B cell (primary cell): ENCODE measurements at places on chromosomes 11 and 22. TPM values are rescaled to one million over a fixed set of nuclear protein-coding genes. Genes with fewer than 3 reads are reported as not detected.

PGR gene
- polyA plus RNA-seq: under 0.01 TPM in 1 of 2 replicates, not detected in the other

- no peak for DNase-seq
Observed at GRCh38 chr22:44363013-44363979, 50.5 kb upstream of the SHISAL1 start.

GRCh38 chr11:88345408-88345807 lies 7.9 kb upstream of the CTSC start:
- DNase-seq: no peak

GRCh38 chr11:96062134-96062533 lies 138.2 kb upstream of the MTMR2 start:
- no peak for DNase-seq

ZBTB16 gene
- polyA plus RNA-seq: 5.7 and 16.0 TPM in 2 replicates

MAPK11 gene
- 7.8 and 9.9 TPM in 2 replicates for polyA plus RNA-seq

DNA sequence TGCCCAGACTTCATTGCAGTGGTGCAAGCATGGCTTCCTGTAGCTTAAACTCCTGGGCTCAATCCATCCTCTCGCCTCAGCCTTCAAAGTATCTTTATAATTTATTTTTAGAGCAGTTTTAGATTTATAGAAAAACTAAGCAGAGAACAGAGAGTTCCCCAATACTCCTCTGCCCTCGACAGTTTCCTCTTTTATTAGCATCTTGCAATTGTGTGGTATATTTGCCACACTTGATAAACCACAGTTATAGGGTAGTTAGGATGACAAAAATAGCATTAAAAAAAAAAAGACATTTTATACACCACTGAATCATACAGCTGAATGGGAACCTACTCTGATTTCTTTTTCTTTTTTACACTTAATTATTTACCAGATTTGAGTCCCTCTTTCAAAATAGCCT lies 31.2 kb downstream of the MS4A2 start:
- peak; percentile 12 for DNase-seq

- no peak for DNase-seq
Observed at GRCh38 chr11:117073539-117073938, 24.7 kb downstream of the SIK3 start.

CLDN5 gene
- polyA plus RNA-seq: 0.12 TPM in 1 of 2 replicates, not detected in the other

DNA sequence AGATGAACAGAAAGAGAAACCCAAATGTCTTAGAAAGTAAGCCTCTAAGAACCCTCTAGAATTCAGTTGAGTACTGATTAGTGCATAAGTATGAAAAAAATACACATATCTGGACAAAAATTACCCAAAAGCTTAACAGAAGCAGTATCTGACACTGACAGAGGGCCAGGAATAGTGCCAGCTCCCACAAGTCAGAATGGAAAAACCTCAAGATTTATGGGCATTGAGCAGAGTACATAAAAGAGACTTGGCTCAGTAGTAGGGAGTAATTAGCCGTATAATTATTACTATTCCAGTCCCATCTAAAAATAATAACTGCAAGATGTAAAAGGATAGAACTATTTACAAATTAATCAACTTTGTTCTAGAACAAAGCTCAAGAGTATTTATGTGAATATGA lies 834.5 kb downstream of the FAM181B start:
- no peak for DNase-seq

DNA sequence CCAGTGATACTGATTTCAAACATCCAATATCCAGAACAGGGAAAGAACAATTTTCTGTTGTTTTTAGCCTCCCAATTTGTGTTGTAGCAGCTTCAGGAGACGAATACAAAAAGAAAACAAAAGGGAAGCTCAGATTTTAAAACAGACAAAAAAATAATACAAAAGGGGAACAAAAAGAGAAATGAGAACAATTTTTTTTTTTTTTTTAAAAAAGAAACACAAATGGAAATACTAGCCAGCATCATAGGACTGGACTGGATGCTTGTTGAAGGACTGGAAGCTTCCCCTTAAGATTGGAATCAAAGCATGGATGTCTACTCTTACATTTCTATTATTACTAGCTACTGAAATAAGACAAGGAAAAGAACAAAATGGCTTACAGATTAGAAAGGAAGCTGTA lies 46.5 kb upstream of the SORL1 start:
- DNase-seq: peak; percentile 36

- DNase-seq: peak; percentile 1
Observed at GRCh38 chr11:2515401-2516275, 70.8 kb downstream of the KCNQ1 start.

SPINDOC gene
- polyA plus RNA-seq: 9.6 and 10.5 TPM in 2 replicates

- no peak for DNase-seq
Observed at GRCh38 chr11:122101625-122102291, 14.3 kb downstream of the BLID start.

GRCh38 chr22:49051491-49052022 lies 776.1 kb downstream of the BRD1 start:
- DNase-seq: no peak

- DNase-seq: no peak
Observed at GRCh38 chr11:130300567-130300966, 14.2 kb downstream of the ZBTB44 start.

IGLL1 gene
- polyA plus RNA-seq: 0.29 TPM in 1 of 2 replicates, not detected in the other

GRCh38 chr11:14916403-14916802 lies 24.4 kb upstream of the CYP2R1 start:
- no peak for DNase-seq

- no peak for DNase-seq
Observed at GRCh38 chr11:5239046-5239445, 4.8 kb upstream of the HBD start.

DNA sequence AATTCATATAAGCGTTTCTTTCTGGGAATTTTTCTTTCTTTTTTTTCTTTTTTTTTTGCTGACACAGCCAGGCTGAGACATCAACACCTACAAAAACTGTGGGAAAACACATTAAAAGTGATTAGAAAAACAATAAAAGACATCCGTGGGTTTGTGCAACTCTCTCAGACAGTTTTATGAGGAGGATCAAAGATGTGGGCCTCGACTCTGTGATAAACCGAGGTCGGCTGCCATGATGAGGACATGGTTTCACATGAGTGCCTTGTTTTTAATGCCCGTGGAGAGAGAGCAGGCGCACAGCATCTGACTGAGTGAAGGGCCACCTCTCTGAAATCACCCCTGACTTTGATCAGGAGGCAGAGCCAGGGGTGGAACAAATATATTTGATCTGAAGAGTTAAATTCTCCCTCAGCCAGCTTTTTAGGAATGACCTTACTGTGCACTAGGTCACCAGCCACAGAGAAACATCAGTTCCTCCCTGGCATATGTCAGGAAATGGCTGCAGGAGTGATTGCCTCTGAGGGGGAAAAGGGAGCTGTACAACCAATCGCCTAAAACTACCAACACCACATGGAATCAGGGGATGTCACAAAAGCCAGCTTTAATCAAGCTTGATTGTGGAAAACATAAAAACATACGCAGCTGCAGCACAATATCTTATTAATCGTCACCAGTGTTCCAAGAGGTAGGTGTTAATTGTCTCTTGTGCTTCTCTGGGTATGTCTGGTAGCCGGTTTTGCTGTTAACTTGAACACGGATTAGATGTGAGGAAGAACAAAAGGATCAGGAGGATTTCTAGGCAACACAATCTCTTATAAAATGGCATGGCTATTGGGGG lies 164.7 kb downstream of the MAML2 start:
- no peak for DNase-seq

RIC3 gene
- polyA plus RNA-seq: 62.4 and 72.4 TPM in 2 replicates

GRCh38 chr22:48192920-48193319 lies 1430.5 kb downstream of the TBC1D22A start:
- no peak for DNase-seq

DNA sequence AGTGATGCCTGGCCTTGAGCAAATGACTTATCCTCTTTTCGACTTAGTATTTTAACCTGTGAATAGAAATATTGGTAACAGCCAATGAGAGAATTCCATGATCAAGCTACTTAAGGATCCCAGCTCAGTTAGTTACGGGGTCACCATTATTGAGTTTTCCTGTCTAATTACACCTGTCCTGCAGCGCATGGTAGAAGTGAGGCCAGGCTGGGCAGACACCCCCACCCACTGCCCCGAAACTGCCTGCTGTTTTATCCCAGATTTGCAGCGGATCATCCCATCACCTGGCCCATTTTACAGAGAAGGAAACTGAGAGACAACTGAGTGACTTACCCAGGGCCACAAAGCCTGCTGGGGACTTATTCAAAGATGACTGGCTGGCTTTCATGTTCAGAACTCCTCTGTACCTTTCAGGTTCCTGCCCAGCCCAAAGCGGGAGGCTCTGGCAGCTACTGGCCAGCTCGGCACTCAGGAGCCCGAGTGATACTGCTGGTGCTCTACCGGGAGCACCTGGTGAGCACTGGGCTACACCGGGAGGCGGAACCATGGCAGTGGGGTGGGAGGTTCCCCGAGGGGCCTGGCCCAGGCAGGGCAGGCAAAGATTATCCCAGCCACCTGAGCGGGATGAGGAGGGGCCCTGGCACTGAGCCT lies 1.4 kb downstream of the MUS81 start:
- no peak for DNase-seq

DNA sequence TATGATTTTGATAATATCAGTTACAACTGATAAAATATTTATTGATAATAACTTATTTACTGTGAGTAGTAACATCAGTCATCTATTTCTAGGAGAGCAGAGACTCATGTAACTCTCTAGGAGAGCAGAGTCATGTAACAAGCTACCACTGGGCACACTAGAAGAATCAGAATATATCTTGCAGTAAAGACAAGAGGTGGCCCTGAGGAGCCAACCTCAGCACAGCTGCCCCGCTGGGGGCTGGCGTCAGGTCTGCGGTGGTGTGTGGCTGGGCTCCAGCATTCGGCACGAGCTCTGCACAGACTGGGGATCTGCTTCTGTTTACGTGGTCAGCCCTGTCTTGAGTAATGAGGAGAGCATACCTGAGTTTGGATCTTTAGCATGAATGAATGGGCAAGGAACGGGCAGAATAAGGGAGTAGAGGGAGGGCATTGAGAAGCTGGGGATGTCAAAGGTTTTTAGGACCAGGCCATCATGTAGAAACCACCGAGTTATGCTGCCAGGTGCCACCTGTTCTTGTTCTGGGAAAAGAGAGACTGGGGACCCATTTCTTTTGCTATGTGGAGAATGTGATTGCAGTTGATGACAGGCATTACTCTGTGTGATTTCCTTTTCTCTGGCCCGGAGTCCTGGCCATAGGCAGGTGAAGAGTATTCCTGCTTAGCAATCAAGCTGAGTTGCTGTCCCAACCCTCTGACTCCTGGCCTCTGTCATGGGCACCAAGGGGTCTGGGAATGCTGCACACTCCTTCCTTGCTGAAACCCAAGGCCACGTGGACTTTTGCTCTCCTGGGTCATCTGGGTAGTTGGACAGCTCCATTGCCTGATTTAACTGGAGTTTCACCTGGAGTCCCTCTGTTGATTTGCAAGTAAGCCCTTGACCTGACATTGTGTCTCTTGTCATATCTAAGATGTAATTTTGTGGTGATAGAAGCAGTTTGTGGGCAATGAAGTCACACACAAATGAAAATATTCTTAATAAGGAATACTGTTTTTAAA lies 50.9 kb upstream of the HEPHL1 start:
- DNase-seq: no peak

DNA sequence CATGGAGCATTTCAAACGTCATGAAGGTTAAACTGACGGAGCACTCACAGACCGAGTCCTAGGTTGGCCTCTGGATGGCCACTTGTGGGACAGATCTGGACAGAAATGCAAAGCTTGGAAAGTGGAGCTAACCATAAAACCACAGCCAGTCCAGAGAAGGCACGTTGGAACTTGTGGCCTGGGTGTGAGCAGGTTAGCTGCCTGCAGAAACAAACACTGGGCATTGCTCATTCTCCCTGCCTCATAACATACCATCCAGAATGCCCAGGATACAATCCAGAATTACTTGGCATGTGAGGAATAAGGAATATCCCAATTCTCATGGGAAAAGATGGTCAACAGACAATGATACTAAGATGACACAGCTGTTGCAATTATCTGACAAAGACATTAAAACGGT lies 1005.0 kb downstream of the TBC1D22A start:
- no peak for DNase-seq

ADSL gene
- 61.0 and 69.9 TPM in 2 replicates for polyA plus RNA-seq

DNA sequence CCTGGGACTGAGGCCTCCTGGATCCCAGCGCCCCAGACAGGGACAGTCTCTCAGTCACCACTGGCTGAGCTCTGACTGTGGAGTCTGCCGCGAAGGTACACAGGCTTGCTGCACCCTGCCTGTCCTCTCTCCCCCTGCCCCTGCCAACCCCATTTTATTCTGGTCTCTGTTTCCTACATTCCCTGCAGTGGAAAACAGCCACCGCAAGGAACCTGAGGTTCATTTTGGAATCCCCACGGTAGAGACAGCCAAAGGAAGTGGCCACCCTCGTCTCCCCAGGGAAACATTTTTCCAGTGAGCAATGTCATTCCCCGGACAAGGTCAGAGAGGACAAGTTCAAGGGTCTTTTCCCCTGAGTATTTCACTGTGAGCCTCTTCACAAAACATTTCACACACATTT lies 56.6 kb downstream of the FBXO7 start:
- DNase-seq: no peak

- no peak for DNase-seq
Observed at GRCh38 chr11:107102692-107103477, 84.6 kb upstream of the GUCY1A2 start.

FAM83F gene
- polyA plus RNA-seq: 0.03 TPM in 1 of 2 replicates, not detected in the other

DNA sequence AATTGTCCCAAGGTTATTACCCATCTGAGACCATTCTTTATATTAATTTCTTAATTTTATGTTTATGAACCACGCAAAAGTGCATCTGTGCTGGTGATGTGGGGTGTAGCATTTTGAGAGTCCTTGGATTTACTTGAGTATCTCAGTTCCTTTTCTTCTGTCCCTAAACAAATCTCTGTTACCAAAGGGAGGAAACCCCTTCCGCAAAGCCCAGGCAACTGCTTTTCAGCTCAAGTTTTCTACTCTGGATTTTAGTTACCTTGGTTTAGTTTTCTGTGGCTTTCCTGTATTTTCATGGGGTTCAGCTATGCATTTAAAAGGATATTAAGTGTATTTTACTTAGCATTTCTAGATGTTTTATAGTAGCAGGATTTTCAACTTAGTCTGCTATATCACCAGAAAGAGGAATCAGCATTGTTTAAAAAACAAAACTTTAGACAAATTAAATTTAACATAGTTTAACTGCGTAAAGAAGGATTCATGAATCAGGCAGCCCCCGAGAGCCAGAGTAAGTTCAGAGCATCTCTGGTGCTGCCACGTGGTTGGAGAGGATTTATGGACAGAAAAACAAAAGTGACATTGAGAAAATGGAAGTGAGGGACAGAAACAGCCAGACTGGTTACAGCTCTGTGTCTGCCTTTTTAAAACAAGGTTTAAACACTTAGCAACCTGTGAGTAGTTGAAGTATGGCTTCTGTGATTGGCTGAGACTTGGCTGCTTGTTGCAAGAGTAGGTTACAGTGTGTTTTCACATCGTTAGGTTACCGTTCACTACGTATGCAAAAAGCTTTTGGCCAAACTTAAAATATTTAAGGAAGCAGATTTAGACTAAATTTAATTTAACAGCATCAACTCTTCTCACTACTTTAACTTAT lies 9.6 kb downstream of the ADM start:
- DNase-seq: peak; percentile 84
